ENCODE measurements at places on chromosomes 11 and 22. TPM values are rescaled to one million over a fixed set of nuclear protein-coding genes. Genes with fewer than 3 reads are reported as not detected.

The MIAT gene
- total RNA-seq: 27.2 TPM

The ZP1 gene
- not detected for total RNA-seq

The FAM83F gene
- total RNA-seq: 5.2 TPM

The SAAL1 gene
- total RNA-seq: 24.5 TPM

The TRPM5 gene
- 0.91 TPM for total RNA-seq
